ENCODE measurements at places on chromosomes 3 and 15. TPM values are rescaled to one million over a fixed set of nuclear protein-coding genes. Genes with fewer than 3 reads are reported as not detected.

The CFAP92 gene
- not detected for total RNA-seq

The XCR1 gene
- not detected for total RNA-seq

The ADAMTSL3 gene
- total RNA-seq = 0.25 TPM

The SPATA12 gene
- 0.44 TPM for total RNA-seq

Data from A549 treated with GW870086 at 1 μM for 4 hours (cell line).